ENCODE measurements at places on chromosomes 12 and 14.

DNA sequence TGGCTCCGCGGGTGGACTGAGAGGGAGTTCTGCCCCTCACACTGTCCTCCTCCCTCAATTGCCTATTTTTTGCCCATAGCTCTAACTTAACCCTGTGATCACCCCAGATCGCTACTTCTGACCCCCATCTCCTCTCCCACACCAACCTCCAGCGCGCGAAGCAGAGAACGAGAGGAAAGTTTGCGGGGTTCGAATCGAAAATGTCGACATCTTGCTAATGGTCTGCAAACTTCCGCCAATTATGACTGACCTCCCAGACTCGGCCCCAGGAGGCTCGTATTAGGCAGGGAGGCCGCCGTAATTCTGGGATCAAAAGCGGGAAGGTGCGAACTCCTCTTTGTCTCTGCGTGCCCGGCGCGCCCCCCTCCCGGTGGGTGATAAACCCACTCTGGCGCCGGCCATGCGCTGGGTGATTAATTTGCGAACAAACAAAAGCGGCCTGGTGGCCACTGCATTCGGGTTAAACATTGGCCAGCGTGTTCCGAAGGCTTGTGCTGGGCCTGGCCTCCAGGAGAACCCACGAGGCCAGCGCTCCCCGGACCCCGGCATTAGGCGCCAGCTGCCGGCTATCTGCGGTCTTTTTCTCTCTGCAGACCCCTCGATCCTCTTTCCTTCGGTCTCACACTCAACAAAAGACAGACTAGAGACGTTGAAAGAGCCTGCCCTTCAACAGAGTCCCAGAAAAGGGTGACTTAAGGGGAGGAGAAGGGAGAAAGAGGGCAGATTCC lies 3.0 kb upstream of the TBX3 start:
- DNase-seq, result no peak

DNA sequence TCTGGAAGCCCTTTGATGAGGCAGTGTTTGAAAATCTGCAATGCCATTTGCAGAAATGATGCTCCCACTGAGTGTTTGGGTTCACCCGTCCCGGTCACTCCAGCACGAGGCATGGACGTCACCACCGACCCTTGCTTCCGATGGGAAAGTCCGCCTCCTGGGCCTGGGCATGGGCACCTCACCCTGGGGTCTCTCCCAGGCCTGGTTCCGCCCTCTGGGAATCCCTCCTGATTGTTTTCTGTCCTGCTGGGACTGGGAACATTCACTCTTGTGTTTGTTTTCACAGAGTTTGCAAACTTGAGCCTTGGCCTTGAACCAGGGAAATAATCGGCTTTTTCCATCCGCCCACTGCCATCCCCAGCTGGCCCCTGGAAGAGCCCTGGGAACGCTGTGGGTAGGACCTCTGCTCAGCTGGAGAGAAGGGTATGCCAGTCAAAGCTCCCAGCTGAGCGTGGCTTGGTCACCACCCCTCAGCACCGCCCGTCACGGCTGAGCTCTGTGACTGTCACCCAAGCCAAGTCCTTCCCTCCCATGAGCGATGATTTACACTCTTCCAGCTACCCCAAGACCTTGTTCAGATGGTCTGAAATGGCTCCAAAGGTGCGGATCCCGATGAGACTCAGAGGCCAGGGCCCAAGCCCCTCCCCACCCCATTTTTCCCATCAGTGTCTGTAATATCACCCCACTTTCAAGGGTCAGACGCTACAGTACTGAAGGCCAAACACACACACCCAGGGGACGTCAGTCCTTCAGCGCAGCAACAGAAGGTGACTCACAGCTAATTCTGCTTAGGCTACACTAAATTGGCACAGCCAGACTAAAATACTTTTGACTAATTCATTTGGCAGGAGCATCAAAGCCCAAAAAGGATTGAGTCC lies 34.1 kb upstream of the FZD10 start:
- no peak for DNase-seq

- no peak for DNase-seq
Observed at GRCh38 chr12:105267711-105268110, 31.7 kb upstream of the APPL2 start.

DNA sequence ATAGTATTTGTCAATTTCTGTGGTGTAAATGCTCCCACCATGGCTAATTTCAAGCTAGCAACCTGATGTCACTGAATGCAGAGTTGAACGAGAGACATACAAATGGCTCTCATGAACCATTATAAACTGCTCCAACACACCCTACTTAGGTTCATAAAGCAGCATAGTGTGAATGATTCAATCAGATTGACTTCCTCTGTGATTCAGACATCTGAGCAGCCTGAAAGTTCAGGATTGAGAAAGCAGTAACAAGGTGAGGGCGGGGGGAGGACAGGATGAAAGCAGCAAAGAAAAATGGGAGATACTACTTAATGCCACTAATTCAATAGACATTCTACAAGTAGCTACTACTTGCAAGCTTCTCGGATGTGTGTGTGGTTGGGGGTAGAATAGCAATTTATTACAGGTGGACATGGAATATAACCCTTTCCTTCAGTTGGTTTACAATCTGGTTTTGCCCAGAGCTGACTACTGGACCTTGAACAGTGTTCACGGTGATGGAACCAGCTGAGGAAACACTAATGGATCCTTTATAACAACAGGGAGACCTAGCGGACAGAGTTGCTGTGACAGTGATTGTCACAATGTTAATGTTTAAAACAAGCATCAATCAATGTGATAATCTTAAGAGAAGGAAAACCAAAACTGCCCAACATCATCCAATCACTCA lies 52.5 kb upstream of the PELI2 start:
- DNase-seq, result no peak

DNA sequence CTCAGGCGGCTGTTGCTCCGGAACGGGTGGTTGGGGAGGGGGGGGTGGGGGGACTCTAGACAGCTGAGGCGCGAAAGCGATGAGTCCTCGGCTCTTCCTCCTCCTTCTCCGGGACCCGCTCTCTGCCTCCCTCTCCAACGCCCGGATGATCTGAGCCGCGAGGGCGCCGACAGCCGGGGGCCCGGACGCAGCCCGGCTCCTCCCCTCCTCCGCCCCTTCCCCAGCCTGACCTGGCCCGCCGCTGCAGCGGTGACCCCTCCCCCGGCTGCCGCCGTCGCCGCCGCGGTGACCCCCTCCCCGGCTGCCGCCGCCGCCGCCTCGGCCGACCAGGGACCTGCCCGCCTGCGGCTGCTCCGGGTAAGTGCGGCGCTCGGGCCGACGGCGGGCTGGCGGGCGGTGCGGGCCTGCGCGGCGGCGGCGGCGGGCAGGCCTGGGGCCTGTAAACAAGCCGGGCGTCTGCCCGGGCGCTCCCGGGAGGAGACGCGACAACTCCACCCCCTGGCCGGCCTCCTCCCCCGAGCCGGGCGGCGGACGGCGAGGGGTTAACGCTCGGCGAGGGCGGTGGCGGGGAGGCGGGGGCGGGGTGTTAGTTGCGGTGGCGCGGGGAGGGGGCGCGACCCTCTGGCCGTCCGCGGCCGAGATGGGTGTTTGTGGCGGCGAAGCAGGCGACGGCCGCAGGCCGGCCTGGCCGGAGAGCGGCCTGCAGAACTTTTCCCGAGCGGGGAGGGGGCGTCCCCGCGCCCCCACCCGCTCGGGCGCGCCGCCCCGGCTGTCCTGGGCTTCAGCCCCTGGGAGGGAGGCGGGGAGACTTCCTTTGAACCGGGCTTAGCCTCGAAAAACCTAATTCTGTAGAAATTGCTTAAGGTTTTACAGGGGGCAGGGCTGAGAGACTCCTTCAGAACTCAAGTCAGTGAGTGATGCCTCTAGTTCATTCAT lies 568 bp downstream of the PPM1A start:
- DNase-seq, result peak; percentile 57

- no peak for DNase-seq
Observed at GRCh38 chr12:131282292-131283080, 328.8 kb downstream of the ADGRD1 start.

DNA sequence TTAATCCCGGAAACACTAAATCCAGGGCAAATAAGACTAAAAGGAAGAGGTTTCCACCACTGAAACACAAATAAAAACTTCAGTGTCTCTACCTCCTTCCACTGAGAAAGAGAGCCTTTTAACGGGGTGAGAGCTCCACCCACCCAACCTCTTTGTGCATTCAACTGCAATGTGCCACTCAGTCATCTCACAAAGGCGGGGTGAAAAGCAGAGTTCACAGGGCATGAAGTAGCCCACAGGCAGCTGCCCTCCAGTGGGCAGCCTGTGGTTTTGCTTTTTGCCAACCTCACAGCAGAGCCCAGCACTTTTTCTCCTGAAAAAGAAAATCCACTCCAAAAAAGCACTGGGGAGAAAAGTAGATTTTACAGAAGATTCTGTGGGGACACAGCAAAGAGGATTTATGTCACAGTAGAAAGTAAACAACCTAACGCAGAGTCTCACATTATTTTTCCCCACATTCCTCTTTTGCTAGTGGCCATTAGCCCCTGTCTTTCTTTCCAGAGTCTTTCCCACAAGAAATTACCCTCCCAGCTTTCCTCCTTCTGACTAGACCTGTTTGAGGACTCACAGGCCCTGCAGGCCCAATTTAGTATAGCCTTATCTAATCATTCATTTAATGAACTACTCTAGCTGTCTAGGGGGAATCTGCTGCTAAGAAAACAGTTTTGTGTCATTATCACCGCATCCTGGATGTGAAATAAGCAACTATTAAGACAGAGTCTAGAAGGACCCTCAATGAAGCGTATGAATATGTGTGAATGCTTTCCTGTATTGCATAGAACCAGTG lies 753.8 kb upstream of the FOXG1 start:
- DNase-seq, result no peak

DNA sequence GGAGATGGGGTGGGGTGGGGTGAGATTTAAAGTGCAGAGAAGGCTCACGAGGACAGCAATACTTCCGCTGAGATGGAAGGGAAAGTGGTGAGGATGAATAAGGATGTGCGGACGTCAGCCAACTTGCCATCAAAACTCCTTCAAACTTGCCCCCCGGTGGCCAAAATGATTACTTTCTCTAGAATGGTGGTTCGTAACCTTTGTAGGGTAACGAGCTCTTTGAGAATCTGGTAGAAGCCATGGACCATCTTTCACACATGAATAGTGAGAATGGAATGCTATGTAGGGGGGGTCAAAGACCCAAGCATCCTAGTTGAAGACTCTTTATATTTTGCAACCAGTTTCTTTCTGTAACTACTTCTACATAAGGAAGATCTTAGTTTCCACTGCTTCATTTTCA lies 245.9 kb upstream of the DDHD1 start:
- DNase-seq, result no peak

GRCh38 chr12:128594521-128594920 lies 229.2 kb downstream of the SLC15A4 start:
- DNase-seq, result no peak

GRCh38 chr14:100836941-100837804 lies 11.3 kb downstream of the MEG3 start:
- no peak for DNase-seq

All from GM19239 (cell line).